ENCODE measurements at places on chromosomes 3 and 15.

DNA sequence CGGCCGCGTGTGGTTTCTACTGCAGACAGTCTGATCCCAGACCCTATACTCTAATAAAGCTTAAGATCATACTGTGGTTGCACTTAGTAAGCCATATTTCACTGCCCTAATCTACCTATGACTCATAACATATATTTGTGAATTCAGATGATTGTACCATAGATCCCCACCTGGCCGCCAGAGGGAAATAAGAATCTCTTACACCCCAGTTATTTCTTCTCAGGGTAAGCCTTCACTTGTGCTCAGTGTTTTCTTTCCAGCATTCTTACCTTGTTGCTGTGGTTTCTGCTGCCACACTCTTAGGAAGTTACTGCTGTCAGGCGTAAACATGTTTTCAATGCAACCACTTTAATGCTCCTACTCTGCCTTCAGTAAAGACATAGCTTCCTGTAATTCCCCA, 105.9 kb downstream of the B3GALNT1 start:
- no peak for DNase-seq

- no peak for DNase-seq
These were observed 201.5 kb upstream of the IL12A start for GRCh38 chr3:159787178-159787574.

DNA sequence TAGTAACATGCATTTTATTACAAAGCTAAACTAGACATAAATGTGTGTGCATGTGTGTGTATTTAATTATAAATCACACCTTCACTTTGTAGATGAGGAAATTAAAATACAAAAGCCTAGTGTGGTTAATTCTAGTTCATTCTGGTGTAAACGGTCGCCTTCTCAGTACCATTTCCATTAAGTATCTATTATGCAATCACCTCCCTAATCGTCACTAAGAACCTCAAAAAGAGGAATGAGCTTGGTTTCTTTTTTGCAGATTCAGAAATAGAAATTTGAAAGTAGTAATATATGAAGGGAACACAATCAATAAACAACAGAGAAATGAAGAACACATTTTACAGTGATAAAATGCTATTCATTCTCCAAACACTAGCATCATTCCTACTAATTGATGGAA, 233.2 kb downstream of the ZBBX start:
- no peak for DNase-seq

DNA sequence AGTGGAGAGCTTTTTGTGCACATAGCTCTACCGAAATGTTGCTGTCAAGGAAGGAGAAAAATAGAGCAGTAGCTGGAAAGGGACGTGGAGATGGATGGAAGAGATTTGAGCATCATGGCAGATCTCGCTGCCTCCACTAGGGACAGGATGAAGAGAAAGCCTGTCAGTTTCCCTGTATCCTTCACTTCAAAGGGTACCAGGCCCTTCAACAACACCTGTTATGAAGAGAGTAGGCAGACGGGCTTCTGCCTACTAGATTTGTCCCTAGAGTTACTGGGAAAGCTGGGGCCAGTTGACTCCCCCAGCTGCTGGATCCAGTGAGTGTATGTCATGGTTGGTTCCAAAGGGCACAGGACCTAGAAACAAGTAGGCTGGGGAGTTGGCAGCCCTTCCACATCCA, 150.8 kb downstream of the TLE3 start:
- no peak for DNase-seq

GRCh38 chr3:184338511-184338945, 1.1 kb downstream of the FAM131A start:
- DNase-seq = no peak

DNA sequence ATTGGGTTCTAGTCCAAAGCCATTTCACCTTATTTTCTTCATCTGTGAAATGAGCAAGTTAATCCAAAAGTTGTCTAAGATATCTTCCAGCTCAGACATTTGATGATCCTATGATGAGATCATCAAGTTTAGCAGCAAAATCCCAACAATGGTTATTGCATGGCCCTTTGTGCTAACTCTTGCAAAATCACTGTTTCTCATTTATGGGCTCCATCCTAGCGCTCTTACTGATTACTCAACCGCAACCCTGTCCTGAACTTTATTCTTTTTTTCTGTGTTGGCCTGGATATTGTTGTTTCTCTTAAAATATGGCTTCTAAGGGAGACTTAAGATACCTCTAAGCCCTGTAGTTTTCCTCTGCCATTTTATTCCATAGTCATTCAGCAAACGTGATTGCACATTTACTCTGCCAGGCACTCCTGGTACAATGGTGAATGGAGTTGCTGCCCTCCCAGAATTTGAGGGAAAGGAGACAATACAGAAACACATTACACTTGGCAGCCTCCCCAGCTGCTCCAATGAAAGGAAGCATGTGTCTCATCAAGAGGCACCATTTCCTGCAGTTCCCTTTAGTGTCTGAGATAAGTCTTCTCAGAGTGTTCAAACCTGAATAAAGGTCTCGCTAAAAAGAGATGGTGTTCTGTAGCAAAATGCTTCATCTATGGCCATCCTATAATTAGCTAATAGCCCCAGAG, 4.4 kb downstream of the GXYLT2 start:
- DNase-seq = no peak

DNA sequence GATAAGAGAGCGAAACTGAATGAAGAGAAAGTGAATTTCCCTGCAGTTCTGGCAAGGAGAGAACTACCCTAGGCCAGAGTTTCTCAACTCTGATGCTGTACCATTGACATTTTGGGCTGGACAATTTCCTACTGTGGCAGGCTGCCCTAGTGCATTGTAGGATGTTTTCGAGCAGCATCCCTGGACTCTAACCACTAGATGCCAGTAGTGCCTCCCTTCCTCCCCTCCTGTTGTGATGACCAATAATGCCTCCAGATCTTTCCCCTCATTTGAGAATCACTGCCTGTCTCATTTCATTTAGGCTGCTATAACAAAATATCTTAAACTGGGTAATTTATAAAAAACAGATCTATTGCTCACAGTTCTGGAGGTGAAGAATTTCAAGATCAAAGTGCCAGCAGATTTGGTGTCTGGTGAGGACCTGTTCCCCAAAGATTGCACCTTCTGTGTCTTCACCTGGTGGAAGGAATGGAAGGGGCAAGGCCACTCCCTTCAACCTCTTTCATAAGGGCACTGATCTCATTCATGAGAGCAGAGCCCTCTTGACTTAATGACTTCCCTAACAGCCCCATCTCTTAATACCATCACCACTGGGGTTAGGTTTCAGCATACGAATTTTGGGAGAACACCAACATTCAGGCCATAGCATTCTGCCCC, 188.9 kb upstream of the MEIS2 start:
- no peak for DNase-seq

DNA sequence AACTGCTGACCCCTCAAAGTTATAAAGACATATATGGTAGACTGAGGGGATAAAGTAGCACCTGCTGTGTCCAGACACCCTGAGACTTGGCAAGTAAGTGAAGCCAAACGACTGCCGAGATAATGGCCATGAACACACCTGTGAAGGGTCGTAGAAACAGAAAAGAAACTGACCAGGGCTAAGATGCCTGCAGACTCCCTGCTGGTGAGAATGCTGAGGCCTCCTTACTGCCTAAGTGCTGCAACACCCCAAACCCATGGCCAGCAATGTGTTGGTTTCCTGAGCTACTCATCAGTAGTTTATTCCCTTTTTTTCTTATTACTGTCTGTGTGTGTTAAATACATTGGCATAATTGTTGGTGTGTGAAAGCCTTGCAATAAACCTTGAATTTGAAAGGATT, 233.8 kb downstream of the ZNF385D start:
- DNase-seq = no peak

- no peak for DNase-seq
These were observed 213.7 kb downstream of the PDCD6IP start for GRCh38 chr3:34012102-34012461.

DNA sequence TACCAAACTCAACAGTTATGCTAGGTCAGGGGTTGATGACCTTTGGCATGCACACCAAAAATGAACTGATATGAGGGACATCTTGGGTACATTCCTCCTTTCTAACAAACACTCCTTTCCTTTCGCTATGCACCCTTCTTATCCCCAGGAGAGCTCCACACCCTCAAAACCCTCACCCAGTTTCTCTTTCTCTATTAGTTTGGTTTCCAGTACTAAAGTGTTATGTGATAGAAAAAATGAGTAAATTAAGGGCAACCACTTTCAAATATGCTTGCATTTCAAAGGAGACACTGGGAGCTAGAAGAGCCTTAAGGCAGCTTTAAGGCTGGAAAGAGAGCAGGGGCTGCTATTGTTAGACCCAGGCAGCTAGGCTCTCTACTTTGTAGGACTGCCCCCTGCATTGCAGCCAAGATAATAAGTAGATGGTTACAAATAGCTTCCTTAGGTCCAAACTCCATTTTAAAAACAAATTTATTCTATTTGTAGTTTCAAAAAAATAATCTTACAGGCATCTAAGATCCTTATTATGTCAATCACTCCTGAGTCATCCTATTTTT, 244.3 kb downstream of the ZIC1 start:
- DNase-seq = no peak

GRCh38 chr3:98705694-98706093, 57.4 kb upstream of the ST3GAL6 start:
- no peak for DNase-seq

DNA sequence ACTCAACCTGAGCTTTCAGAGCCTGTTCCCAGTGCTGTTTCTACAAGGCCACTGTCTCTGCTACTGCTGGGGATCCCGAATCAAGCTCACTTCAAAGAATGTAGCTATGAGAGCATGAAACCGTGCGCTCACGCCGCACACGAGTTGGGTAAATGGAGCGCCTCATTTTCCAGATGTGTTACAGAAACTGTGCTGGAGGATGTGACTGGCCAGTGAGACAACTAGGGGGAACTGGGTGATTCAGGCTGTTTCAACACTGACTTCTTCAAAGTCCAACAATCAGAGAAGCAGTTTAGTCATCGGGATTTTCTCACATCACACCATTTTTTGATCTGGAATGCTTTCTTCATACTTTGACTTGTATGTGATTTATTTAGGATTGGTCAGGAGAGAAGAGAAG, 3.5 kb downstream of the ZNF710 start:
- no peak for DNase-seq

- no peak for DNase-seq
These were observed 56.7 kb downstream of the DRD3 start for GRCh38 chr3:114122027-114122709.

DNA sequence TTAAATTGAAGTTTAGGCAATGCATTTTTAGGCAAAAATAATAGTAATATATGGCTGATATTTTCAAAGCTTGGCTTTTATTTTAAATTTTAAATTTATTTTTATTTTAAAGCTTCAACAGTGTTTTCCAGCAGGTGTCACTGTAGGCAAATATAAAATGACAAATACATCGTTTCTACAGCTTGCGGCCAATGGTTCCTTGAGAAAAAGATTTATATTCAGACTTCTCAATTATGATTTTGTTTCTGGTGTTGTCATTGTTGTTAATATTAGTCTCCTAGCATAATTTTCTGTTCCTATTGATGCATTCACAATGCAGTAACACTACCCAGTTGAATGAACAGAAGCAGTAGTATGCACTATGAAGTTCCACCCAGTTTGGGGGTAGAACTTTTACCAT, 220.7 kb upstream of the DNAJC19 start:
- no peak for DNase-seq

DNA sequence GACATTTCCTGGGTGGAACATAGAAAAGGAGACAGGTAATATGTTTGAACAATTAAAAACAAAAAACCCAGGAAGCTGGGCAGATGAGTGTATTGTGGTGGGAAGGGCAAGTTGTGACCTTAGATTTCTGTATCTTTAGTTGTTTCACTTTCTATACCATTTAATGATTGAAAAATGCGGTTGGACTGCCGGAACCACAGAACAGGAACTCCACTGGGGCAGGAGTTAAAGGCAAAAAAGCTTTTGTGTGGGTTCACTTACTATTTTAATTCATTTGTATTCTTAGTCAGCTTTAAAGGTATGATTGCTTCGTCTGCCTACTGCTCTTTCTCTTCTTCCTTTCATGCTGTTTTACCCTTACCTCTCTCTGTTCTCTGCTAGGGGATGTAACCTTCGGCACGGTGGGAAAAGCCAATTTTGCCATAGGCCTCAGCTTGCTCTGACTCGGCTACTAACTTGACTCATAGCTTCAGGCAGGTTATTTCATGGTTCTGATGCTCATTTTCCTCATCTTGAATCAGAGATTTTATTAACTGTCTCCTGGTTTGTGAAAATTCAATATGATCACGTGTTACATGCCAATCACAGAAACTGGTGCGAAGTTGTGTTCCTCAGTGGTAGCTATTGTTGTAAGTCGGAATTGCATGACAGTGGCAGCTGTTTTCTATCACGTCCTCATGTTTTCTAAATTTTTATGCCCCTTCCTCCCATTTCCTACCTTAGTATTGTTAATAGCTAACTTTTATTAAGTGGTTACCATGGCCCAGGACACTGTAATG, 1.6 kb upstream of the MCTP2 start:
- no peak for DNase-seq

DNA sequence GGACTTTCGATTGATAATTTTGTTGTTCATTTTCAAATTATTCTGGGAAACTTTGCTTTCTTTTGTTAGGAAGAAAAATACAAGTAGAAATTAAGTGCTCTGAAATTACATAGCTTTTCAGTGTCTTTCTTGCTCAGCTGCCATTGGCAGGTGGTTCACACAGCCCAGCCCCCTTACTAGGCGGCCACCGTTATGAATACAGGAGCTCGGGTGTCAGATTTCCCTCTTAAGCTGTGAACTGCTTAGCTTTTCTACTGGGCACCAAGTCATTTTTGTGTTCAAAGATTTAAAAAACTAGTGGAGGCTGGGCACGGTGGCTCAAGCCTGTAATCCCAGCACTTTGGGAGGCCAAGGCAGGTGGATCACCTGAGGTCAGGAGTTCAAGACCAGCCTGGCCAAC, 55.2 kb downstream of the HMG20A start:
- DNase-seq = no peak

- no peak for DNase-seq
These were observed 279.8 kb downstream of the ROBO2 start for GRCh38 chr3:77319711-77320110.

DNA sequence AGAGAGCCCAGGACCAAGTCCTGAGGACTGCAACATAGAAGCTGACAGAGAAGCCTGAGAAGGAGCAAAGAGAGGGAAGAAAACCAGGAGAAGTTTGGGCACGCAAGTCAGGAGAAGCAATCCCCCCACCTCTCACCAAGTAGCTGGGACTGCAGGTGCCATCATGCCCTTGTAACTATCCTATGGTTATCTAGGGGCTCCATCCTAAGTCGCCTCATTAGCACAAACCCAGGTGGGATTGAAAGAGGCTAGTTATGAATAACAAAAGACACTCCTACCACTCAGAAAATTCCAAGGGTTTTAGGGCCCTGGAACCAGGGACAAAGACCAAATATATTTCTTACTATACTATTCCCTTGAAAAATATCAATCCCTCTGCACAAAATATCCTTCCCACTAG, 53.5 kb downstream of the CCR4 start:
- no peak for DNase-seq

DNA sequence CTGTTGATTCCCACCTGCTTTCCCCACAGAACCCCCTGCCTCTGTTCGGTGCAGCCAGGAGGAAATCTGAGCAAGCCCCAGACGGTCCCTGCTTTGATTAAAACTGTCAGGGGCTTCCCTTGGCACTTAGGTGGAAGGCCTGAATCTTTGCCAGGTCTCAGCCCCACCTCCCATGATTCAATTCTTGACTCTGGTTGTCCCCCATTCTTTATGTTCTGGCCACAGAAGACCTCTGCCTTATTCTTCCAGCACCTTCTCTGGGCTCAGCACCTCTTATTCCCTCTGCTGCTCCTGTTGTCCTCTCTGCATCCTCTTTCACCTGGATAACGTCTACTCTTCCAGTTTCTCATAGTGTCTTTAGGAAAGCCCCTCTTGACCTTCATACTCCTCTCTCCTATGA, 349.4 kb downstream of the PTPRG start:
- DNase-seq = no peak

Measured in GM18507 (cell line).